Fibroblast of skin of right biceps (primary cell): ENCODE measurements at places on chromosomes 12 and 14.

DNA sequence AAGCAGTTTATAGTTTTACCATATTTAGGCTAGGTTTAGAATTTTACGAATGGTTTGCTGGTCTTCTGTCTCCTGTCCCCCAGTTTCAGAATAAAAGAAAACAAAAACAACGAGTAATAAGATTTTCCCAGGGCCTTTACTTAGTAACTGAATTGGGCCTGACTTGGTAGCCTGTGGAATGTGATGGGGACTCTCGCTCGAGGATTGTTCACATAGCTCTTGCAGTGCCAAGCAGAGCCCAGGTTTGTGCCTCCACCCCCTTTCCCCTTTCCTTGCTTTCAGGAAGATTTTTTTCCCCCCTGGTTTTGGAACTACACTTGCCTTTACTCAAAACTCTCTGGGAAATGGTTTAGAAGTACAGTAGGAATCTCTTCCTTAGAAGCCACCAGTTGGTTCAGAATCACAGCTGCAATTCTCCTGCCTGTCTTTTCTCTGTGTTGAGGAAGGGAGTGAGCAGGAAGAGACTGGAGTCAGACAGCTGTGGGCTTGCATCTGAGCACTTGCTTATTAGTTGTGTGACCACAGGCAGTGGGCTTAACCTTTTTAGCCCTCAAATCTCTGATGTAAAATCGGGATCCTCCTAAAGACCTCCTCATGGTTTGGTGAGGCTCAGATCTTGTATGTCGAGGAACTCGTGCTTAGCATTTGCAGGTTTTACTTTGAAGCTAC is 501.2 kb downstream of the PCNX1 start:
- DNase-seq, result no peak

DNA sequence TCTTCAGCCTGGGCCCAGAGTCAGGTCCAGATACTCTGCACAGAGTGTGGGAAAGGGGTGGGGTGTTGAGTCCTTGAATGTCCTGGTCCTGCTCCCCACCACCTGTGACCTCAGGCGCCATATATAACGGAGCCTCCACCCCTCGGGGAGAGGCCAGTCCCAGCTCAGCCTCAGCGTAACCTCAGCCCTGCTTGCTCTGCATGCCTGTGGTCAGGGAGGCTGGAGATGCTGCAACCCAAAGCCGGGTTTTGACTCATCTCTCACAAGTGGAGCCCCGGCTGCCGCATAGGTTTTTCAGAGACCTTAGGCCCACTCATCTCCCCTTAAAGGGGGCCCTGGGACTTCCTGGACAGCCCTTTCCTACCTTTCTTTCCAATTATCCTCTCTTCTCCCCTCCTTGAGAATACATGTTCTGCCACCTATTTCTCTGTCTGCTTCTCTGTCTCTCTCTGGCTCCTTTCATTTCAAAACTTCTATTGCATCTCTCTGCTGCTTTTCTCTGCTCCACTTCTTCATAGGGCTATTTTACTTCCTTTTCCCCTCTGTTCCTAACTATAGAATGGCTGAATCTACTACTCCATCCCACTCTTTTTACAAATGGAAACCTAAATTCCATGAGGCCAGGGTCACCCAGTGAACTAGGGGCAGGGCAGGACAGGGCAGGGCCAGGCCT is 1.2 kb downstream of the ITGB7 start:
- peak; percentile 87 for DNase-seq

DNA sequence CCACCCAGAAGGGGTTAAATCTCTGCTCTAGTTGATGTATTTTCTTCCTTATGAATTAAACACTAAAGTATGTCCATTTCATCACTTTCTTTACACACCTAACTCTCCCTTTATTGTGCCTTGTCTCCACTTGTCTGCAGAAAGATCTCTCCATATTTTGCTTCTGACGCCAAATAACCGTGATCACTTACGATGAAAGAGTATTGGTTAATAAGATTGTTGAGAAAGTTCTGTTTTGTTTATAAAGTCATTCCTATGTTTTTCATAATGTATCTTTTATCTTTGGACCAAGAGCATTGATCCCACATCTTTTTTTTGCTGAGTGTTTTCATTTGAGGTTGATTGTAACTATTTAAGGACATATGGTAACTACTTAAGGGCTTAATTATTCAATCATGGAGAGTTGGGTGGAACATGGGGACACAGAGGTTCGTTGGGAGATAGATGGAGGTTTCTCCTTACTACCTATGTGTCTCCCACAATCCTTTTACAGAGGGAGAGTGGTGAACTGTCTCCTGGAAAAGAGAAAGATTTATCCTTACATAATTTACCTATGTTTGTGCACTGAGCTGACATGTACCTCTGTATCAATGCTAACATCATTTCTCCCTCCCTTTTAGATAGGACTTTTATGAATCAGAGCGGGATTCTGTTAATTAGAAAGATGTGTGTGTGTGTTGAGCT is 120.7 kb upstream of the SLC38A2 start:
- DNase-seq, result no peak

DNA sequence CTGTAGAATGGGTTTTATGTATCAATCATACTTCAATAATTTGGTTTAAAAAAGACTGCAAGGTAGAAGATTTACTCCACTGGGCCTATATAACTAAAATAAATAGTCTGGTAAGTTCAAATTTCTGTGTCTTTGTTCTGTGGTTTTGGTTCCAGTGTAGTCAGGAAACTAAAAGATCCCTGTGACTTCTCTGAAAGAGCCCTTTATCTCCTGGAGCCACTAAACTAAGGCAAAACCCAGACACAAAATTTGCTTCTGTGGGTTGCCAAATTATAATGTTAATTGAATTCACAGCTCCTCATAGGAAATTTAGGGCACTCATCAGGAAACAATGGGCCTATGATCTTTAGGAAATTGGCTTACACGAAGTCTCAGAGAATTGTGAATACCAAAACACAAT is 1038.4 kb downstream of the GALC start:
- no peak for DNase-seq

GRCh38 chr14:55699131-55700057 is 119.4 kb downstream of the KTN1 start:
- DNase-seq, result peak; percentile 60

DNA sequence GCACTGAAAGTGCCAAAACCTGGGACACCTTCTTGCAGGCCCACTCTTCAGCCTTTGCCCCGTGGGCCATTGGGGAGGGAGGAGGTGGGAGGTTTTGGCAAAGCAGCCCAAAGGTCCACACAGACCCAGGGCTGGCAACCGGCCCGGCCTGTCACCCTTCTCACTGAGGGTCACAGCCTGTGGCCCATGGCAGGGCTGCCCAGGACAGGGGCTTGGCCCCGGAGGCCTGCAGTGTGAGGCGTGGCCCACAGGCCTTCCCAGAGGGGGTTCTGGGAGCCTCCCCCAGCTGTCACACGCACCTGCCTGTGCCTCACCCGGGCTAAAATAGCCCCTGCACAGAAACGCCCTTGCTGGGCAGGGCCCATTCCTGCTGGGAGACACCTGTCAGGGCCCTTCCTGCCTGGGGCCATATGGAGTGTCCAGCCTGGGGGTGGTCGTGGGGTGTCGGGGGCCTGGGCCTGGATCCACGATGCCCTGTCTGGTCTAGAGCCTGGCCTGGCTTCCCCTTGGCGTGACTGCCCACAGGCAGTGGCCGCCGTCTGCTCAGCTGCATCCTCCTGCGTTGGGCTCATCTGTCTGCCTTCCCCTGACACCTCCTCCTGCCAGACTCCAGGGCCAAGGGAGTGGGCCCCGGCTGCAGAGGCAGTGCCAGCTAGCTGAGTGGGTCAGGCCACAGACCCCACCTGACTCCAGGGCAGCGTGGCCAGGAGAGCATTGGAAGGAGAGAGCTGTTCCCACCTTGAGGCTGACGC is 19.2 kb downstream of the PACS2 start:
- DNase-seq, result no peak

DNA sequence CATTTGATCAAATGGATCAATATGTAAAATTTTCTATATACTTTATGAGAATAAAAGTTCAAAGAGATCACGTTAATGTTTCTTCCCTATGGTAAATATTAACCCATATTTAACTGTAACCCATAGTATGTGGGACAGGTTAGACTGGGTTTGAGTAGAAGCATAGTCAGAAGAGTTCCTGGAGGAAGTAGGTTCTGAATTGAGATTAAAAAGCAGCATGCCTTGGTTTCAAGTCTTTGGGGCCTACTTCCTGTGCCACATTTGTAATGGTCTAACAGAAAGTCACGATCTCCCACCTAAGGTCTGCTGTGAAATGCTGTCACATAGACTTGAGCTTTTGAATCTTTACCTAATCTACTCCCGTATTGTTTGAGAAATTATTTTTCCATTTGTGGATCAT is 63.8 kb downstream of the FIGNL2 start:
- DNase-seq, result no peak

- DNase-seq, result peak; percentile 87
These were observed 202.6 kb downstream of the CRADD start for GRCh38 chr12:93879476-93880421.

DNA sequence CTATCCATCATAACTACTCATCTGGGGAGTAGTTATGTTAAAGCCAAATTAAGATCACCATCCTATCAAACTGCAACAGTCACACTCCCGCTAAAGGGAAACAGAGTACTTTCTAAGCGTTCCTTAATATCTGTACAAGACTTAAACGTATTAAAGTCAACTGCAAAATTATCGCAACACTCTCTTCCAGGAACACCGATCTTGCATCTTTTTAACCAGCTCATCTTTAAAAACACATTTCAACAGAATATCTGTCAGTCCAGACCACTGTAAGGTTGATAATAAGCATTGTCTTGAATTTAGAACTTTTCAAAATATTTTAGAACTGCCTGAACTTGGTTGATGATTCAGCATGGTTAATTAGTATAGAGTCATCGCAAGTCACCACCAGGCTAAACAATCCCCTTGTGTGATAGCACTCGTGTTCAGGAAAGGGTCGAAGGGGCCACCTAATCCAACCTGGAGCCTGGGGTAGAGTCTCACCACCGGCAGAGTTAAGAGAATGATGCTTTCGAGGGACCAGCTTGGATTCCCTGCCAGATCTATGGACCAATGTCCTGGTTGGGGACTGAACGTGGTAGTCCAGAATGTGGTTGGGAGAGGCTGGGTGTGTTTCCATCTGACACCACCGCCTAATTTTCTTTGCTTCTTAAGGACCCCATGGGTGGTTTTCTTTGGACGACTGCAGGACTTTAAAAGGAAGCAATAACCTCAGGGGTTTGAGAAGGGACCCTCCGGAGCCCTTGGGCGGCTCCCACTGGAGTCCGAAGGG is 890 bp downstream of the SPTLC2 start:
- peak; percentile 52 for DNase-seq

GRCh38 chr14:55915456-55915855 is 202.8 kb upstream of the PELI2 start:
- peak; percentile 16 for DNase-seq

DNA sequence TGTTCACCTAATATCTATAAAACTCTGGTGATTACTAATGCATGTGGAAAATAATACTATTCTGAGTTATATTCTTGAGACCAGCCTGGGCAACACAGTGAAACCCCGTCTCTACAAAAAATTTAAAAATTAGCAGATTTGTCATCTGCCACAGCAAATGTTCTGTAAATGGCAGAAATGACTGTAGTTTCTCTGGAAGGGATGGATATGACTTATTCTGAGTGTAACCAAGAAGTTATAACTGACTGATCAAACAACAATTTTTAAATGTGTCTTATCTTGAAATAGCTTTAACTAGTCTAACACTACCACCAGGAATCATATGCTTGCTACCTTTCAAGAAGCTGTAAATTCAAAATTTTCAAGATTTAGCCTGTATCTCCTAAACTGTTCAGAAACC is 88.7 kb downstream of the PLBD1 start:
- no peak for DNase-seq

DNA sequence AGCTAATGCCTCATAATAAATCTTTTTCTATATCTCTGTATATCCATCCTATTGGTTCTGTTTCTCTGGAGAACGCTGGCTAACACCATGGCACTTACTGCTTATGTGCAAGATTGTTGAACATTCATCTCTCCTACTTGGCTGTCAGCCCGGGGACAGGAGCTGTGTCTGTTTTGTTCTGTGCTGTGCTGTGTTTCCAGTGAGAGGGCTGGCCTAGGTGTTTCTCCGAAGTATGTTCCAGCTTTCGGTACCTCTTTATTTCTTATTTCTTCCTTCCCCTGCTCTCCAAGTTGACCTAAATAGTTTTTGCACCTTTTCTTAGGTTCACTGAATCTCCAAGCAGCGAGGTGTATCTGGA is 18.8 kb upstream of the NR4A1 start:
- DNase-seq, result peak; percentile 67

GRCh38 chr12:107094183-107094448 is 767 bp upstream of the CRY1 start:
- peak; percentile 89 for DNase-seq

DNA sequence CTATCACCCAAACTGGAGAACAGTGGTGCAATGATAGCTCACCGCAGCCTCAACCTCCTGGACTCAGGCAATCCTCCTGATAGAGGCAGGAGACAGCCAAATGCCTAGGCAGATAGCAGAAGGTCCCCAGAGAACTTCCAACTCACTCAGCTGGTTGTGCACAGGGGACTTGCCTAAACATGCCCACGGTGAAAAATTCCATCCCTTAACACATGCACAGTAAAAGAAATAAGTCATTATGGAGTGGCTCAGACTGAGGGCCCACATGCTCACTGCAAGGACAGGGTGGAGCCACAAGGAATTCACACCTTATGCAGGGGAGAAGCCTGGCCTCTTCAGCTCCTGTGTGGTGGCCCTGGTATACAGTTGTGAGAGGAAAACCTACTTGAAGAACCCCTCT is 525.8 kb upstream of the ATP2B1 start:
- peak; percentile 30 for DNase-seq

DNA sequence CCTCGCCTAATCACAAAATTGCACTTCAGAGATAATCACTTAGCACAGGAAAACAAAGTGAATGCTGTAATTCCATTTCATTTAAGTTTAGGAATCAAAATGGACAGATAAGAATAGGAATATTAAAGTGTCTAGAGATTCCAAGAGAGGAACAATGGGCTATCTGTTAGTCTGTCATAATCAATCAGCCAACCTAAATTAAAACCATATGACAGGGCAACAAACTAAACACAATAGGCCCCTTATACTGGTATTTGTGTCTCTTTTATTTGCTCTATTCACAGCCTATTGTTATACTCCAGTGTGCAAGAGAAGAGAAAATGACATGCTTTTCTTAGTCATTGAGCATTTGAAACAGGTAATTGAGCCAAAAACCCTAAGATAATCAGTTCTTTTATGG is 259.4 kb downstream of the PRKD1 start:
- DNase-seq, result no peak

DNA sequence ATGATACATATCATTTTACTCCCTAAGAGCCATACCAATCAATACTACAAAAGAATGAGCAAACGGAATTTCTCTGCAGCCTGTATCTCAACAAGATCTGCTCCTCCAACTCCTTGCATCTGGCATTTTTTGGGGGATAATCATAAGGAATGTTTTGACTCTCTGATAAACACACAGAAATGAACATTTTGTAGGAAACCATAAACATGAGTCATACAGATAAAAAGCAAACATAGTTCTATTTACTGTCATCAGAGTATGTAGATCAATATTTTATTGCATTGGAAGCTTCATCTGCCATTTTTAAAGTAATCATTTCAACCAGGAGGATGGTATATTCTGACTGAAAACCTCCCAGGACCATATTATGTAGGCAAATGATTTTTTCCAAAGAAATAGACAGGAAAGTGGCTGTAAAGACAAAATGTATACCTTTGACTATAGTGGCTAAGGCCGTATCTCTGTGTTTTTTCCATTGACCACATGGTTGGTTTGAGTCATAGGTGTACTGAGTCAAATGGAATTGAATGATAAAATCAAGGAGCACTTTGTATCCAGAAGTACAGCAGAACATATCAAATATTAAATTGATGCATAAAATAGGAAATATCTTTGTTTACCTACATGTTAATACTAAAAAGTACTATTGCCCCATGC is 32.4 kb upstream of the CD69 start:
- DNase-seq, result peak; percentile 61
